ENCODE measurements at places on chromosomes 1 and 21. TPM values are rescaled to one million over a fixed set of nuclear protein-coding genes. Genes with fewer than 3 reads are reported as not detected.

NHLH2 gene
- 1.3 TPM for total RNA-seq

DNA sequence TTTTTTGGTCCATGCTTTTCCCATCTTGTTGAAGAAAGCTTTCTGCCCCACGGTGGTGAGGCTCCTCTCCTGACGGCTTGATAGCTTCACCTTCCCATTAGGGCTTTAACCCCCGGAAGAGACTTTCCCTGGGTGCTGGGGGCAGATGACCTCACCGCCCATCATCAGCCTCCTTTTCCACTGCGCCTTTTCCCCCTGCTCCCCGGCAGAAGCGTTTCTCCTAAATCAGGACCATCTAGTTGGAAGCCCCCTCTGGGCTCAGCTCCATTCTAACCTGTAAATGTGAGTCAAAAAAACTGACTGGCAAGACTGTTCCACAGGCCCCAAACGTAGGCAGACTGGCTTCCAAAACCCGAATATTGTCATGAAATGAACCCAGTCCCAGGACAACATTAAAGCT, 6.7 kb downstream of the POFUT2 start:
- DNase-seq, result no peak

DNA sequence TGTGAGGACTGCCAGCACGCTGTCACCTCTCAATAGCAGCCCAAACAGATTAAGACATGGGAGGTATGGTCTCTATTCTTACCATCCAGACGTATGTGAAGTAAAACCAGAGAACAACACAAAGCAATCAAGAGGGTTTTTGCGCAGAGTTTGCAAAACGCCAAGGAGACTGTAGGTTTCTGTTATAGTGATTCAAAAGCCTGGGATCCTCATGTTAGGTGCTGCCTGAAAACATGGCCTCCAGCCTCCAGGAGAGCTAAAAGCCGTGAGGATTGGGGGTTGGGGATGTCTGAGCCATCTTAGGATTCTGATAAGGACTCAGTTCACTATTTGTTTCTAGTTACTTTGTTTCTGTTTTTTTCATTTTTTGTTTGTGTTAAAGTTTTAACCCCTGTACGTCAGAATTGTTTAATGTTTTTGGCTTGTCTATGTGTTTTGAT, 4.2 kb upstream of the CCT8 start:
- no peak for DNase-seq

DNA sequence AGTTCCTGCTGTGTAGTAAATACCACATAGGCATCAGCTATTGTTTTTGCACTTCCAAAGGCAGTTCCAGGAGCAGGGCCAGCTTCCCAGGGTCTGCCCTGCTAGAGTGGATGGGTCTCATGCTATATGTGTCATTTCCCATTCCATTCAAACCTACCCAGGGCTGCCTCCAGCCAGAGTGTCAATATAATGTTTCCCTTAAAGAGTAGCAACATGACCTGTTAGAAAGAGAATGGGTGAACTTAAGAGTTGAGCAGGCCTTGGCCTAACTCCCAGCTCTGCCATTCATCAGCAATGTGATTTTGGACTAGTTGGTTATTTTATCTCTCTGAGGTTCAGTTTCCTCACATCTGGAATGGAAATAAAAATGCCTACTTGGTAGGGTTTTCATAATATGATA, 44.9 kb downstream of the RAB3B start:
- DNase-seq, result no peak

GRCh38 chr1:184002071-184002470, 35.5 kb downstream of the COLGALT2 start:
- DNase-seq, result peak; percentile 89

- DNase-seq, result peak; percentile 27
Observed at GRCh38 chr1:182707122-182707521, 22.7 kb upstream of the RGS8 start.

GRCh38 chr1:19559641-19560040, 74.3 kb upstream of the CAPZB start:
- DNase-seq, result peak; percentile 26

DNA sequence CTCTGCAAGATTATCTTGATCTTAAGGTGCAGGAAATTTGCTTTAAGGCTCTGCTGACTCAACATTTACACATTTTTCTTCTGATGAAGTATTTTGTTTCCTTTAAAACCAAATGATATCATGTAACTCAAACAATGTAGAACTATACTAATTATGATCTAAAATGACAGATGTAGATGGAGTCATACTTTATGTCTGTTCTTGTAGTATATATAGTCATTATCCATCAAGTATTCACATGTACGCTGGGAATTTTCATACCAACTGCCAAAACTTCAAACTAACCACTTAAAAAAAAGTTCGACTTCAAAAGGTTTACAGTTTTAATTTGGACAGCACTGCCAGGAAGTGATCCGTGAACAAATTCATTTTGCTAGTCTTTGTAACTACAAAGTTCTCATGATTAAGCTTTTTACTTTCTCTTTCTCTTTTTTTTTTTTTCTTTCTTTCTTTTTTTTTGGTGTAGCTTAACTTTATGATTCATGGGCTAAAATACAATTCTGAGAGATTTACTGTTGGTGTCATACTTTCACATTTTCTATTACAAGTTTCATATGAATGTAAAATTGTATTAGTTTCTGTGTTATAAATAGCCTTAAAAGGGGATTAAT, 509.0 kb upstream of the CXADR start:
- DNase-seq, result peak; percentile 25

GRCh38 chr1:12076425-12077005, 13.4 kb downstream of the TNFRSF8 start:
- peak; percentile 40 for DNase-seq
